Hepatic stellate cell (primary cell): ENCODE measurements at places on chromosomes 2 and 18.

- peak; percentile 76 for DNase-seq
Measured at GRCh38 chr18:77208964-77209363, 40.7 kb upstream of the GALR1 start.

GRCh38 chr2:106537047-106537446 is 49.9 kb downstream of the CD8B2 start:
- no peak for DNase-seq

DNA sequence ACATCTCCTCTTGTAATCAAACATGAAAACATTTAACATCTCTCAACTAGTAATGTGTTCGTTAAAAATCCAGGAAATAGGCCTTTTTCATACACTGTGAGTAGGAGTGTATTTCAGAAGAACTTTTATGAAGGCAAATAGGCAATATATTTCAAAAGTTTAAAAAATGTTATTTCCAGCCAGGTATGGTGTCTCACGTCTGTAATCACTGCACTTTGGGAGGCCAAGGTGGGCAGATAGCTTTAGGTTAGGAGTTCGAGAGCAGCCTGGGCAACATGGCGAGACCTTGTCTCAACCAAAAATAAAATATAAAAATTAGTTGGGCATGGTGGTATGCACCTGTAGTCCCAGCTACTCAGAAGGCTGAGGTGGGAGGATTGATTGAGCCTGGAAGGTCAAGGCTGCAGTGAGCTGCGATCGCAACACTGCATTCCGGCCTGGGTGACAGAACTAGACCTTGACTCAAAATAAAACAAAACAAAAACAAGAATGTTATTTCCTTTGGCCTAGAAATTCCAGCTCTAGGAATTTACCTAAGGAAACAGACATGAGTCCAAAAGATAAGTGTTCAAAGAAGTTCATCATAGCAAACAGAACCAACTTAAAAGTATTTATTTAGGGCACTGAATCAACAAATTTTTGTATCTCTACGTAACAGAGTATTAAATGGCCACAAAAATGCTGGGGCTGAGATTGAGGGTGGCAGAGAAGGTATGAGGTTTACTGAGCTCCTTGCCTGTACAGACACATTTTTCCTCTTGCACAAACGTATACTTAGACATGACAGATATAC is 14.9 kb downstream of the RBKS start:
- no peak for DNase-seq

DNA sequence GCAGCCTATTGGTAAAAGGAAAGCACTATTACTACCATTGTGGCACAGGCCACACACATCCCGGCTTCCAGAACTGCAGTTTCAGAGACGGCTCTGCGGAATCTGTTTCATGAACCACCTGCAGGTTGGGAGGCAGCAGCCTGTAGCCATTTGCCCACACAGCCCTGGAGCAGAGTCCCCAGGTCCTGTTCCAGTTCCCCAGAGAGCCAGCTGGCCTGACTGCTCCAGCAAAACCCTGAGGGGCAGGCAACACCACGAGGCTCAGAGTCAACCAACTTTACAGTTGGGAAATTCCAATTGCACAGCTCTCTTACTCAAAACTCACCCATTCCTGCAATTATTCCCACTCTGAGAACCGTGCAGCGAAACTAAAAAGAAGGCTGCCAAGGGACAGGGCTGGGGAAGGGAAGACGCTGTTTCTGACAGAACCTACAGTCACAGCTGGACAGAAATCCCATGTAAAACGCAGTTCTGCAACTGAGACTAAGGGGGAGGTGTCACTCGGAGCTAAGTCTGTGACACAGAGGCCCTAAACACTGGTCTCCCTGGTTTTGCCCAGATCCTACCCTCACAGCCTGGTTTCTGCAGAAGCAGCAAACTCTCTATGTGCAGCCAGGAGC is 219.4 kb downstream of the TMEM163 start:
- DNase-seq = no peak

GRCh38 chr18:39805218-39805617 is 2149.8 kb upstream of the PIK3C3 start:
- no peak for DNase-seq

DNA sequence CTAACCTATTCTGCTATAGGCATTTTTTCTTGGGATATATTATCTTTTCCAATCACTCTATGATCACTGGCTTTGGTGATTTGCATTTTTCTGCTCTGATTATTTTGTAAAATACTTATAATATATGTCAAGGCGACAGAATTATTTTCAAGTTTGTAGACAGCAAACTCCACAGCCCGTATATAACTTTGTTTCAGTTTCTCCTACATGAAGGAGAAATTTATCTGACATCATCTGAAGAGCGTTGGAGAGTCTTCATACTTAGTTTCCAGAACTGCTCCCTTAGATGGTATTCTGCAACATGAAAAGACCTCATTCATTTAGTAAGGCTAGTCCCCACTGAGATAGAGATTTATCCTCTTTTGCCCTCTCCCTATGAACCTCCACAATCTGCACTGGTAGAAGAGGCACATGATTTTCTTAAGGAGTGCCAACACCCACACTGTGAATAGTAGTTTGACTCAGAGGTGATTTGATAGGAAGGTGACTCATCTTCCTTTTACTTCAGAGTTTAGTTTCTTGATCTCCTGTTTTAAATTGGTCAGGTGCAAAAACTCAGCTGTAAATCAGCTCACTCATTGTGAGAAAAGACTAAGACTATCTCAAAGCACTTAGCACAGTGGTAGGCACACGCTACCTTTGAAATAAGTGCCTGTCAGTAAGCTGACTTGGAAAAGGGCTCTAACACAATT is 1848.6 kb upstream of the CELF4 start:
- DNase-seq = no peak

DNA sequence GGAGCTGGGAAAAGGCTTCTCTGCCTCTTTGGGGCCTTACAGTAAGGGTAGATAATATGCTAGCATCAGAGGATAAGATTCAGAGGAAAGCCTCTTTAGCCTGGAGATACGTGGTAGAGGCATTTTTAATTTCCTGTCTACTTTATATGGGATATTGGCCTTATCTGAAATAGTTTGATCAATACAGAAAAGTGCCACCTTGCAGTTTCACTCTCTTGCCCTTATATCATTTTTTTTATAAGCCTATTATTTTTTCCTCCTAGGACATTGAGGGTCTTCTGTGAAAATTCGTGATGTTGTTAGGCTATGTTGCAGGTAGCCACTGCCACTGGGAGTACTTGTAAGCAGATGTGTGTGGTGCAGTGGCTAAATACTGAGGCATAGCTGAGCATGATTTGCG is 40.1 kb upstream of the TOGARAM2 start:
- DNase-seq = no peak

DNA sequence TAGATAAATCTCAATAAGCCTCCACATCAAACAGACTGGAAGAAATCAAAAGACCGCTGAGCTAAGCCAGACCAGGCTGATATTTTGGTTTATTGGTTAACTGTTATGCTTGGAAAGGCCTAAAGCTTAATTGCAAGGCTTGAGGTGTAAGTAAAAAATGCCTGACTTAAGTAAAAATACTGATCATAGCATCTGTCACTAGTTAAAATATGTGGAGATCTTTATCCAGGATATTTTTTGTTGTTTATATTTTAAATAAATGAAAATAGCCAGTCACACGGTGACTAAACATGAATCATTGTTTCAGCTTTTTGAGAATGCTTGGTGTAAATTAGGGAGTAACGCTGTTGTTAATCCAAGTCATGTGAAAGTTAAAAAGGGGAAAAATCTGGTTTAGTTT is 127.9 kb downstream of the THADA start:
- no peak for DNase-seq

DNA sequence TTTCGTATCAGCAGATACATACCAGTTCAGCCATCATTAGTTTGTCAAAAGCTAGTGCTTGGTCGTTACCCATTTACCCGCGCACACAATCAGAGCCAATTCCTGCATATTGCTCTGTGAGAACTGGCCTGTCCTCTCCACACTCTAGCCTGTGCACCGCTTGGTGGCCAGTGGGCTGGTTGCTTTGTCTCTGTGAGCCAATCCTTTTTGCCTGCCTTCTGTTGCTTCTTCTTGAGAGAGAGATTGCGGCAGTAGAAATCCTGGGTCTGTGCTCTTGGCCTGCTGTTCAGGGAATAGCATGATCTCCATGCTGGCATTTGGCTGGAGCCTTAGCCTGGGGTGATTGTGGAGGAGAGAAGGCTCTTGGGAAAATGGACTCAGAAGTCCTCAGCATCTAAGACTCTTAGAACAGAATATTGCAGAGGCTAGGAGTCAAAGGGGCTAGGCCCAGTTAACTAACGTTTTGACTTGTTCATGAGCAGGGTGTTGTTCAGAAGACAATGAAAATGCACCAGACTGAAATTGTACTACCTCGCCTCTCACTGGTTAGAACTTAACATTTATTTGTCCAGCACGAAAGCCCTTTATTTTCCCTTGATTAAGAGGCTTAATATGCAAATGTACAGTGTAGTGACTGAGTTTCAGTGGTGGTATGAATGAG is 37.1 kb downstream of the MAP4K4 start:
- DNase-seq = no peak
